ENCODE measurements at places on chromosomes 5 and 9. TPM values are rescaled to one million over a fixed set of nuclear protein-coding genes. Genes with fewer than 3 reads are reported as not detected.

FBLL1 gene
- 0.79 TPM for total RNA-seq

SLC36A3 gene
- total RNA-seq, result not detected

BTNL9 gene
- not detected for total RNA-seq

HAPLN1 gene
- total RNA-seq, result 0.77 TPM

COL15A1 gene
- 1.1 TPM for total RNA-seq

OR1J2 gene
- total RNA-seq, result not detected

WHRN gene
- 1.4 TPM for total RNA-seq

CCL28 gene
- 1.4 TPM for total RNA-seq

SPATA31A3 gene
- not detected for total RNA-seq

ZNF354C gene
- 7.1 TPM for total RNA-seq

CCDC183 gene
- 0.32 TPM for total RNA-seq

DBH gene
- not detected for total RNA-seq

PTGDS gene
- total RNA-seq, result 6.0 TPM

GRXCR2 gene
- not detected for total RNA-seq

LTC4S gene
- total RNA-seq, result 1.3 TPM

LIFR gene
- 19.5 TPM for total RNA-seq

SLC28A3 gene
- 0.16 TPM for total RNA-seq

LMX1B gene
- total RNA-seq, result not detected

INSYN2B gene
- total RNA-seq, result 2.9 TPM

LHX3 gene
- not detected for total RNA-seq

TAF11L10 gene
- total RNA-seq, result not detected

SMIM3 gene
- 23.5 TPM for total RNA-seq

G3BP1 gene
- total RNA-seq, result 89.2 TPM

GPR151 gene
- not detected for total RNA-seq

PCDHB13 gene
- total RNA-seq, result 0.94 TPM

NR5A1 gene
- not detected for total RNA-seq

TMEM174 gene
- not detected for total RNA-seq

PAX5 gene
- total RNA-seq, result not detected

CARD9 gene
- 0.79 TPM for total RNA-seq
